ENCODE measurements at places on chromosomes 3 and 15. TPM values are rescaled to one million over a fixed set of nuclear protein-coding genes. Genes with fewer than 3 reads are reported as not detected.

P2RY14 gene
- 2.9 TPM for polyA plus RNA-seq

- no peak overlapping the region for H3K27ac ChIP-seq
- no peak for DNase-seq
- no peaks in the 10 kb centered on the region for H3K36me3 ChIP-seq
- H3K27me3 ChIP-seq: no peaks in the 10 kb centered on the region
- no peaks in the 10 kb centered on the region for H3K4me1 ChIP-seq
- no peak overlapping the region for H3K4me3 ChIP-seq
Measured at GRCh38 chr3:136919799-136920580, 37.8 kb upstream of the IL20RB start.

GRCh38 chr3:95899494-95899893 is 914.9 kb upstream of the EPHA6 start:
- no peaks in the 10 kb centered on the region for H3K27me3 ChIP-seq
- H3K36me3 ChIP-seq: no peaks in the 10 kb centered on the region
- no peak overlapping the region for H3K27ac ChIP-seq
- no peaks in the 10 kb centered on the region for H3K4me1 ChIP-seq
- DNase-seq: no peak
- H3K4me3 ChIP-seq: no peak overlapping the region

DNA sequence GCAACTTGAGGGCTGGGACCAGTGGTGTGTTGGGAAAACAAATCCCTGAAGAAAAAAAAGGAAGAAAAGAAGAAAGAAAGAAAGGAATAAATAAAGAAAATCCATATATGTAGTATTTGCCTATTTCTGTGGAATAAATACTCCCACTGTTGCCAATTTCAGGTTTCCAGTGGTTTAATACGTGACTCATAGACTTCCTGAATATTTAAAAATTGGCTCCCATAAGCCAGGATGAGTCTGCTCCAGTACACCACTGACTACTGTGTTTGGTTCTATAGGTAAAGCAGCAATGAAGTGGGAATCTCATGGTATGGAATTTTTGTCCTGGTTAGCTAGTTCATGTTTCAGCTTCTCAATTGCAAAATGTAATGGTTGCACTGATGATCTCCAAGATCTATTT is 31.6 kb downstream of the PYDC2 start:
- no peaks in the 10 kb centered on the region for H3K36me3 ChIP-seq
- no peak overlapping the region for H3K27ac ChIP-seq
- H3K4me3 ChIP-seq: no peak overlapping the region
- DNase-seq: no peak

GRCh38 chr15:89077750-89078149 is 10.5 kb upstream of the ABHD2 start:
- no peaks in the 10 kb centered on the region for H3K36me3 ChIP-seq
- H3K27ac ChIP-seq: no peak overlapping the region
- H3K4me3 ChIP-seq: no peak overlapping the region
- H3K27me3 ChIP-seq: no peaks in the 10 kb centered on the region
- DNase-seq: no peak

DNA sequence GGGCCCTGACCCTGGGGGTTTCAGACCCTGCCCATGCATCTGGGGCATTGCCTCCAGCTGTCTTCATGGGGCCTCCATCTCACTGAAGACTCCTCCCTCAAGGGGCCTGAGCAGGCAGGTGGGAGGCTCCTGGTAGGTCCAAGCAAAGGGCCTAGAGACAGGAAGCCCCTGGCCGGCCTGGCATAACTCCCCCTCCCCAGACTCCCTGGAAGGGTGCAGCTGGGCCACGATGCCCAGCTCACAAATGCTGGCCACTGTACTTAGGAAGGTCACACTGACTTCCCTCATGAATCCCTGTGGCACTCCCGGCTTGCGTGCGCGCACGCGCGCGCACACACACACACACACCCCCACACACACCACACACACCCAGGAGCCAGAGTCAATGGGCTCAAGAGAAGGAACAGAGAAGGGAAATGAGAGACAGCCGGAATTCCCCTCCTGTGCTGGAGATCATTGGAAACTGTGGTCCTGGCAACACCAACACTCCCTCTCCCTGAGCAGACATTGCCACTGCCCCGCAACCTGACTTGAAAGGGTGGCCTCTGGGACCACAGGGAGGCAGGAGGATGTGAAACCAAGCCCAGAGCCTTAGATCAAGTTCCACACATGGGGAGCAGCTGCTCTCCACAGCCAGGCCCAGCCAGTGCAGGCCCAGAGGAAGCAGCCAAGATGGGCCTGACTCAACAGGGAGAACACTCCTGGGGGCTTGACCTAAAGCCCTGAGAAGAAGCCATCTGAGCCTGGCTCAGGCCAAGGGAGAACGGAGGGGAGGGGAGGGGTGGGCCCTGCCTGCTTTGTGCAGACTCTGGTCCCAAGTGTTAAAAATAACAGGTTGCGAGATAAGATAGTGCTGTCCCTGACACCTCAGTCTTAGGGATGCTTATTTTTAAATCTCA is 69.7 kb downstream of the SCN5A start:
- no peak overlapping the region for H3K27ac ChIP-seq
- H3K36me3 ChIP-seq: no peaks in the 10 kb centered on the region
- H3K27me3 ChIP-seq: no peaks in the 10 kb centered on the region
- peak; percentile 75 for DNase-seq
- no peak overlapping the region for H3K4me3 ChIP-seq

GRCh38 chr15:66498501-66499386 is 1.2 kb upstream of the SNAPC5 start:
- H3K4me1 ChIP-seq: peaks cover 15% of the 10 kb centered on the region
- no peak overlapping the region for H3K27ac ChIP-seq
- no peak for DNase-seq

MCTP2 gene
- polyA plus RNA-seq: 0.57 TPM

GRIP2 gene
- 6.3 TPM for polyA plus RNA-seq

DNA sequence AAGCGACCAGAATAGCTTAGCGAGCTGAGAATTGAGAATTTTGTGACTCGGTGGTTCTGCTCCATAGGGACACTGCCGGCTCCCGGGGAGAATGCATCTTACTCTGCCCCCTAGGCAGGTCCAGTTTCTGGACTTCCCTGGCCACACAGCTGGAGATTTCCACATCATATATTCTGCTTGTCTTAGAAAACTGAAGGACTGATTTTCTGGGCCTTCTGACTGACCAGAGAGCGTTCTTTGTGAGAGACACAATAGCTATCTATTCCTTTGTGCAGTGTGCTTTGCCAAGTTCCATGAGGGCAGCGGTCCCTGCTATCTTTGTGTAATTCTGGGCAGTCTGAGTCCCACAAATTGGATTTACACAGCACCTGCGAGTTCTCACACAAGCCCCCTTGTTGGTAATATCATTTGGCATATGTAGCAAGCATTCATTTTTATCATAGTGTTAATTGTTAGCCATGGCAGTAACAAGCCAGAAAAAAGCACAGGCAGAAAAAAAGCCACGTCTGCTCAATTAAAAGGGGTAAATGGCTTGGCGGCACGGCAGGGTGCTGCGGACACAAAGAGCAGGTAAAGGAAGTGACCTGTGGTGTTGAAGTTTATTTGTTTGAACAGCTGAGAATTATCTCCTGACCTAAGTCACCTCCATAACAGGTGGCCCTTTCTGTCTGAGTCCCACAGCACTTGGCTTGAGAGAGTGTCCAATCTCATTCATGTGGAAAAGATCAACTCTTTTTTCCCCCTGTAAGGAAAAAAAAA is 688.7 kb downstream of the TUSC7 start:
- no peak overlapping the region for H3K4me3 ChIP-seq
- H3K27ac ChIP-seq: no peak overlapping the region
- no peaks in the 10 kb centered on the region for H3K36me3 ChIP-seq
- no peaks in the 10 kb centered on the region for H3K27me3 ChIP-seq

ITIH1 gene
- polyA plus RNA-seq: 0.04 TPM

DNA sequence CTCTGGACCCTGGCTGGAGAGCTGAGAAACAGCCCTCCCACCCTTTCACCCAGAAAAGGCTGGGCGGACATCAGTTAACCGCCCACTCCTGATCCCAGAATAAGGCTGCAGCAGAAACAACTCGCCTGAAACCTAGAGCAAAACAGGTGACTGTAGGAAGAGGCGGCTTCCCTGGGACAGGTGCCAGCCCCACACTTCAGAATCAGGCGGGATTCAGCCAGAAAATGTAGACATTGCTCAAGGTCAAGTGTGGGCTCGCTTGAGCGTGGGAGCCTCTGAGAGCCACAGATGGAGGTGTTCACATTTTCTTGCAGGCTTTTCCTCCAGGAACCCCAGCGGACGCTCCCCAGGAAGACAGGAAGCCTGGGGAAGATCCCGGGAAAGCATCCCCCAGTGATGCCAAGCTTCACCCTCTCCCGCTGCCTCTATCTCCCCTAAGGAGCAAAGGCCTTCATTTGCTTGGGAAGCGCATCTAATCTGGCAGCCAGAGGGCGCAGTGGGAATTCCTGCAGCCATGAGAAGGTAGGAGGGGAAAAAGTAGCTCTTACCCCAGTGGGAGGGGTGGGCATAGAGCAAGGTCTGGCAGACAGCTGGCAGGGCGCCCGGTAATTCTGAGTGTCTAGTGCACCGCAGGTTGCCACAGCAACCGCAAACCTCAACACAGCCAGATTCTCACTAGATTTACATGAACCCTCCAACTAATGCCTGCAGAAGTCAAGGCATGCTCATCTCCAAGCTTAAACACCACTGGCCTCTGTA is 77.7 kb downstream of the OCA2 start:
- no peaks in the 10 kb centered on the region for H3K27me3 ChIP-seq
- H3K27ac ChIP-seq: no peak overlapping the region
- H3K4me1 ChIP-seq: no peaks in the 10 kb centered on the region

Measured in heart left ventricle (tissue), 16 donors.